ENCODE measurements at places on chromosomes 4 and X. TPM values are rescaled to one million over a fixed set of nuclear protein-coding genes. Genes with fewer than 3 reads are reported as not detected.

- no peaks in the 10 kb centered on the region for H3K36me3 ChIP-seq
- H3K27ac ChIP-seq: no peak overlapping the region
- no peak overlapping the region for H3K4me3 ChIP-seq
- no peaks in the 10 kb centered on the region for H3K27me3 ChIP-seq
Measured at GRCh38 chr4:157674699-157675098, 454.2 kb downstream of the GRIA2 start.

DNA sequence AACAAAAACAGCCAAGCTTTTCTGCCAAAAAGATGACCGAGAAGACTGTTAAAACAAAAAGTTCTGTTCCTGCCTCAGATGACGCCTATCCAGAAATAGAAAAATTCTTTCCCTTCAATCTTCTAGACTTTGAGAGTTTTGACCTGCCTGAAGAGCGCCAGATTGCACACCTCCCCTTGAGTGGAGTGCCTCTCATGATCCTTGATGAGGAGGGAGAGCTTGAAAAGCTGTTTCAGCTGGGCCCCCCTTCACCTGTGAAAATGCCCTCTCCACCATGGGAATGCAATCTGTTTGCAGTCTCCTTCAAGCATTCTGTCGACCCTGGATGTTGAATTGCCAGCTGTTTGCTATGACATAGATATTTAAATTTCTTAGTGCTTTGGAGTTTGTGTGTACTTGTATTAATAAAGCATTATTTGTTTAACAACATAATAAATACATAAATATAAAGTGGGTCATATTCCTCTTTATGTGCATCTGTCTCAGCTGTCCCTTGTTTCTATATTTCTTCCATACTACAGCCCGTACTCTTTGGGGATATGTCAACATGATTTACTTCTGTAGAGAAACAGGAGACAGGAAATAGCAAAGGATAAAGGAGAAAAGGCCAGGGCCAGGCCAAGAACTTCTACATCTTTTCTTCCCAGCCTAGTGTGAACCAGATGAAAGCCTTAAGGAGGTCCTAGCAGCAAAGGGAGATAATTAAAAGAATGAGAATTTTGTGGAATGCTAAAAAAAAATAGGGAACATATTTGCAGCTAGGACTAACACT lies 667 bp downstream of the PTTG2 start:
- no peak overlapping the region for H3K4me3 ChIP-seq
- no peaks in the 10 kb centered on the region for H3K36me3 ChIP-seq
- no peak for DNase-seq
- no peaks in the 10 kb centered on the region for H3K4me1 ChIP-seq
- H3K27me3 ChIP-seq: no peaks in the 10 kb centered on the region

The SOX3 gene
- total RNA-seq: not detected

GRCh38 chr4:67928546-67928945 lies 34.7 kb downstream of the TMPRSS11A start:
- no peaks in the 10 kb centered on the region for H3K4me1 ChIP-seq
- H3K4me3 ChIP-seq: no peak overlapping the region
- H3K27ac ChIP-seq: no peak overlapping the region
- no peak for DNase-seq
- no peaks in the 10 kb centered on the region for H3K36me3 ChIP-seq
- H3K27me3 ChIP-seq: no peaks in the 10 kb centered on the region

DNA sequence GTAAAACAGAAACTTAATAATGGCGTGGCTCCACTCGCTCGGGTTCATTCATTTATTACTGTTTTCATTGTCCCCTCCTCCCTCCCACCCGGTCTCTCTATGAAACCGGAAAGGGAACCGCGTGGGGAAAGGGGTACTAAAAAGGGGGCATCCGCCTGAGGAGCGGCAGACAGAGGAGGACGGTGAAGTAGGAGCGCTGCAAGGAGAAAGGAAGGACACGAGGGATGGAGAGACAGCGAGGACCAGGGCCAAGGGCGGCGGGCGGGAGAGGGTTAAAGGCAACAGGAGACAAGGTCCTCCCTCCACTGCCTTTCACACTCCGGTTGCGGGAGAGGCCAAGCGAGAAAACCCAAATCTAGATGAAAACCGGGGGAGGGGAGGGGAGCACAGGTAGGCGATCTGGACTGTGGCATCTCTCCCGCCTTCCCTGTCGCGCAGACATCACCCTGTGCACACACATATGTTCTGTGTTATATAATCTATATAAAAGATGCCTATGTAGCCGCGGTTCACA lies 829 bp downstream of the ELOVL6 start:
- no peaks in the 10 kb centered on the region for H3K4me1 ChIP-seq
- H3K27ac ChIP-seq: peak overlapping the region; percentile 93
- H3K36me3 ChIP-seq: no peaks in the 10 kb centered on the region
- H3K27me3 ChIP-seq: no peaks in the 10 kb centered on the region
- peak; percentile 69 for DNase-seq

DNA sequence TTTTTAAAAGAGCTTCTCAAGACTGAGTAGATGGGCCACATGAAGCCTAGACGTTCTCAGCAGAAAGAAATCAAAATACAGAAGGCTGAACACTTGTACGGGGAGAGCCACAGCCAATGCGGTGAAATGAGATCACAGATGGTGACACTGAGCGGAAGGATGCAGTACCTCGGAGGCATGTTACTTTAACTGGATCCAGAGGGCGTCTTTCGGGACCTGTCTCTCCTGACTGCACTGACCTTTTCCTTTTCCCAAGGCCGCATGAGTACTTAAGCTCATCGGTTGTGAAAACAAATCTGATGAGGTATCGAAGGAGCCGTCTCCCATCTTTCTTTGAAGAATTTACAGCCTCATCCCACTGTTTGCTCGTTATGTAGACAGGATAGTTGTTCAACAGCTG lies 32.6 kb downstream of the BEND4 start:
- H3K27me3 ChIP-seq: no peaks in the 10 kb centered on the region
- DNase-seq: no peak
- H3K36me3 ChIP-seq: no peaks in the 10 kb centered on the region
- H3K4me1 ChIP-seq: no peaks in the 10 kb centered on the region

All from colonic mucosa (tissue), 4 donors.